Stimulated activated CD8-positive, alpha-beta memory T cell treated with anti-CD3 and anti-CD28 coated beads, Interleukin-2, amount 100 ng/mL, for 1 hour (primary cell): ENCODE measurements at places on chromosomes 16 and 17.

DNA sequence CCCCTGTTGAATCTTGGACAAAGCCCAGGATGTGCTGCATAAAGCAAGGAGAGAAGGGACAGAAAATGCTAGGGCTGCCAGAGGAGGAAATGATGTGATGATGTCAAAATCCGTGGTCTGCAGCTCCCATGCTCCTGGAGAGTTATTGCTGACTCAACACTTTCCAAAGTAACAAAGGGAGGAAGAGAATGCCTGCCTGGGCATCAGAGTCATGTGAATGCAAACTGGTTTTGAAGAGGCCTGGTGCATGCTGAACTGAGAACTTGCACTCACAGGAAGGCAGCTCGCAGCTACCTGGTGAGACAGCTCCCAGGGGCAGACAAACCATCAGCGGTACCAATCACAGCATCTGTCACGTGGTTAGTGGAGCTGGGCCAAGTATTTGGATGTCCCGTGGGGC lies 2.8 kb downstream of the MARVELD3 start:
- DNase-seq: no peak

- no peak for DNase-seq
Measured at GRCh38 chr16:53183442-53183841, 128.7 kb downstream of the CHD9 start.

GRCh38 chr17:63478814-63479494 lies 2.1 kb downstream of the ACE start:
- peak; percentile 41 for DNase-seq

DNA sequence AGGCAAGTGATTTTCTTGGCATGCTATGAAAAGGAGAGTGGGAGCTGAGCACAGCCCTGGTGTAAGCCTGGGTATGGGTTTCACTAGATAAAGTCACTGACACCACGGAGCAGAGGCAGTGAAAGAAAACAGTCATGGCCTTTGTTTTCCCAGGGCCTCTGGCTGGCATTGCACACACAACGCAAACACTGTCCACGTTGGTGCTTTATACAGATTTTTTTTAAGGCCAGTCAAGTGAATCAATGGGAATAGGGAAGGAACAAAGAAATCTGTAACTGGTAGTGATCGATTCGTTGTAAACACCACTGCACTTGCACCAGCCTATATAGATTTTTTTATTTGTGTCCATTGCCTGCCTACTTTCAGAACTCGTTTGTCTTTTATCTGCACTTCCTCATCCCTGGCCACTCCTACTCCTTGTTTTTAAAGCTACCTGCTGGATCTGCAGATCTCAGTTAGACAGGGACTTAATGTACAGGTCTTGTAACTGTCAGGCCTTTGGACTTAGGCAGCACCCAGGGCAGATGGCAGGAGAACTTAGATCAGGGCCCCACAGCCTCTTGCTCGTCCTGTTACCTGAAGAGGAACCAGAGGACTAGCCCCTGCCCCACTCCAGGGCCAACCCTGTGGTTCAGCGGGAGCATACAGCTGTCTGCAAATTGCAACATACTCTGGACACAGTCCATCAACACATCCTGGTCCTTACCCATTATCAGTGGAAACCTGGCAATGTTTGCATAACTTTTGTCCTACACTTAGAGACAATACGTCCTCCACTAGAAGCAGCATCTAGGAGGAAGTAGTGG lies 10.6 kb upstream of the TMIGD1 start:
- DNase-seq: no peak

DNA sequence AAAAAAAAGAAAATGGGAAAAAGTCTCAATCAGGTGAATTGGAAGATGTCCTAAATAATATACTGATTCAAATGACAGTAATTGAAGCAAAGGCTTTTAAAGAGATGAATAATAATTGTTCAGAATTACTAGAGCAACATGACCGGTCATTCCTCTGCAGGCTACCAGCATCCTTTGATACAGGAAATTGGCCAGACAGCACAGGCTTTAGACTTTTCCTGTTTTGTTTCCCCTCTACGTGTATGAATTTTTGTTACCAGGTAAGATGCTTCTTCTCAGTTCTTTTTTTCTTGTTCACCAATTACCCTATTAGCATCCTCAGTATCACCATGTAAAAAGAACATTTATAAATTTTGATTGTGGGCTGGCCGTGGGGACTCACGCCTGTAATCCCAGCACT lies 77.5 kb downstream of the RPGRIP1L start:
- no peak for DNase-seq

DNA sequence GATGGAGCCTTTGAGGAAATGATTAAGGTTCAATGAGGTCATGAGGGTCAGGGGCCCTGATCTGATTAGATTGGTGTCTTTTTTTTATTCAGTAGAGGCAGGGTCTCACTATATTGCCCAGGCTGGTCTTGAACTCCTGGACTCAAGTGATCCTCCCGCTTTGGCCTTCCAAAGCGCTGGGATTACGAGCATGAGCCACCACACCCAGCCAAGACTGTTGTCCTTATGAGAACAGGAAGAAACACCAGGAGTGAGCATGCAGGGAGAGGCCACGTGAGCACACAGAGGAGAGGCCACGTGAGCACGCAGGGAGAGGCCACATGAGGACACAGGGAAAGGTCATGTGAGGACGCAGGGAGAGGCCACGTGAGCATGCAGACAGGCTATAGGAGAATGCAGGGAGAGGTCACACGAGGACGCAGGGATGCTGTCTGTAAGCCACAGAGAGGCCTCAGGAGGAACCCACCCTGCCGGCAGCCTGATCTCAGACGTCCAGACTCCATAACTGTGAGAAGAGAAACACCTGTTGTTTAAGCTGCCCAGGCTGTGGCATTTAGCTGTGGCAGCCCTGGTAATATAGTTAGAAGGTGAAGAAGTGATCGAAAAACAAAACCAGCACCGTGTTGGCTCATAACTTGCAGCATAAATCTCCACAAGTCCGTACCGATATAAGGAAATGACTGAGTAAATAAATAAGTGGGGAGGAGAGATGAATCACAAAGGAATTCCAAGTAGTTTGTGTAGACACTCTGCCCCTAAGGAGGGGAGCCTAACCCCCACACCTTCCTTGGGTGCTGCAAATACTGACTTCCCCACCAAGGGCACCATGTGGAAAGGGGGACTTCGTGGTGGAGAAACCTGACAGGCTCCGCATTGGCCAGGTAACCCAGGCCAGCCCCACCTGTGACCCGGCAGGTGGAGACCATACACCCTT lies 14.6 kb upstream of the CSNK1D start:
- no peak for DNase-seq

DNA sequence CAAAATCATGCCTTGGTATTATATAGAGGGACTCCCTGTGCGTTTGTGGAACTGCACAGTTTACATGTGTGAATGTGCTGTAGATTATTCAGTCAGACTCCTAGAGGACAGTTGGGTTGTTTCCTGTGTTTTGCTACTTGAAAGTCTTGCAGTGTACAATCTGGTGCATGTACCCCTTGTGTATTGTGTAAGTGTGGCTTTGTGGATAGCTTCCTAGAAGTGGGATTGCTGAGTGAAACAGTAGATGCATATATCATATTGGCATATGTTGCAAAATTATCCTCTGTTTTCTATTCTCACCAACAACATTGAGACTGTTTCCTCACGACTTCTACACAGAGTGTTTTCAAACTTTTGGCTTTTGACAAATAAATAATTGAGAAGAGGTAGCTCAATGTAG lies 263.7 kb downstream of the MAP2K6 start:
- DNase-seq: no peak

DNA sequence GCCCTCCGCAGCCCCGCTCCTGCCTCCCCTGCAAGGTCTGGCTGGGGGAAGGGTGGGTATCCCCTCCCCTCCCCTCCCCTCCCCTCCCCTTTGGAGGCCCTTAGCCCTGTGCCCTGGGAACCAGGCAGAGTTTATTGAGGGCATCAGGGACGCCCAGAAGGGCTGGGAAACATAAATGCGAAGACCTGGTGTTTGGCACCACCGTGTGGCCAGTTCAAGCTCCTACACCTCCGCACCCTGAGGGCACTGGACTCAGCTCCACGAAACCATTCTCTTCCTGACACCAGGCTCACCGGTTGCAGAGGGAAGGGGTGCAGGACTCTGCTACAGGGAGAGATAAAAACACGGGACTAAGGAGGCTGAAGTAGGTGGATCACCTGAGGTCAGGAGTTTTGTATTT lies 1.0 kb upstream of the AIPL1 start:
- DNase-seq: peak; percentile 39

- no peak for DNase-seq
Measured at GRCh38 chr17:73058022-73058421, 34.5 kb downstream of the SLC39A11 start.
